Fibroblast of lung (primary cell): ENCODE measurements at places on chromosomes 1 and 21.

DNA sequence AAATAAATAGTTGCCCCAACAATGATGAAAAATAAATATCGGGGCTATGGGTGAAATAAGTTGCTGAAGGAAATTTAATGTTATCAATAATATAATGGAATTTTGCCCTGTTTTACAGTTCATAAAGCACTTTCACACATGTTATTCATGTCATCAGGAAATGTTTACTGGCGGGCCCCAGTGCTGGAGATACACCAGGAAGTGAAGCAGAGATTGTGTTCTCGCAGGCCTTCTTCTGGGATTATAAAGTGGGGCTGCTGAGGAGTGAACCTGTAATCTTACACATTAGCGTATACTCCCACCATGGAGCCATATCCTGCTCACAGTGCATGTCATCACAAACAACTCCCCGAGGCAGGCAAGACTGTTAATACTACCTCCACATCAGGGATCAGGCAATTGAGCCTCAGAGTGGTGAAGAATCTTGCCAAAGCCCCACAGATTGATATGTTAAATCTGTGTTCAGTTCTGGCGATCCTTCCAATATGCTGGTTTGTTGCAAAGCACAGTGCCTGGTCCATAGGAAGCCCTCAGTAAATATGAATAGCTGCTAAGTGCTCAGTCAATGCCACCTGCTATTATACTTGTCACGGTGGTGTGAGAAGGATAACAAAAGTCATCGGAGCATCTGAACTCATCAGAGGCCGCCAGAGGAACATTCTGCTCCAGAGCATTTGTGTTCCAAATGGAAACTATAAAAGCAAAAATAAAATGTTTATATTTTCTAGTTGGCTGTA lies 104.4 kb upstream of the UBE2U start:
- DNase-seq: no peak

DNA sequence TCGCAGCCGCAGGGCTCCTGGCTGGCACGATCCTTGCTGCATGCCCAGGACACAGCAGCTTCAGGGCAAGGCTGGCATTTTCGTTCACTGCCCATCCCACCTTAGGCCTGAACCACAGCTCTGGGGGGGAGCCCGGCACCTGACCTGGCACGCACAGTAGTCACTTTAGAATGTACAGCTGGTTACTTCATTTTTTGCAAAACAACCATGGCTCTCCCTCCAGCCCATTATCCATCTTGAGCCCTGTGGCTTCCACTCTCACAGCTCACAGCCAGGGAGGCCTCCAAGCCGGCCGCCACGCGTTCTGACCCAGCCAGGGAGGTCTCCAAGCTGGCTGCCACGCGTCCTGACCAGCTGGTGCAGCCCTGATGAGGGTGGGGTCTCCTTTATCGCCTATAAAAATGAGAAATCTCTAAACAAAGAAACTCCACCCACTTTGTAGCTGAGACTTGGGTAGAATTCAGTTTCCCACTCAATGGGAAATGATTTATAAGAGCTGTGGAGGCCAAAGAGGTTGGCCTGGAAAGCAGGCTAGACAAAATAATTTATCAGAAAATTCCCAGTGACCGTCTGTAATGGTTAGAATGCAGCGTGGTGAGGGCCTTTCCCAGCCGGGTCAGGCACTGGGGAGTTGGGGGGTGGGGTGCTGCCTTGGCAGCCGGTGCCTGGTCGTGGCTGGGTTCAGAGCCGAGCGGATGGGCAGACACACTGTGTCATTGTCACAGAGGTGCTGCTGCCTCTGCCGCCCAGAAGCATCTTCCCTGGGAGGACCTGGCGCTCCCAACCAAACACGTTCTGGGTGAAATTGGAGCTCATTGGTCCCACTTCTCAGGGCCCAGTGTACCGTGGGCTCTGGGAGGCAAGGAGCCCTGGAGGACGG lies 54.6 kb upstream of the ACTRT2 start:
- DNase-seq: no peak

- no peak for DNase-seq
These were observed 98.4 kb downstream of the EDEM3 start for GRCh38 chr1:184656221-184656620.

DNA sequence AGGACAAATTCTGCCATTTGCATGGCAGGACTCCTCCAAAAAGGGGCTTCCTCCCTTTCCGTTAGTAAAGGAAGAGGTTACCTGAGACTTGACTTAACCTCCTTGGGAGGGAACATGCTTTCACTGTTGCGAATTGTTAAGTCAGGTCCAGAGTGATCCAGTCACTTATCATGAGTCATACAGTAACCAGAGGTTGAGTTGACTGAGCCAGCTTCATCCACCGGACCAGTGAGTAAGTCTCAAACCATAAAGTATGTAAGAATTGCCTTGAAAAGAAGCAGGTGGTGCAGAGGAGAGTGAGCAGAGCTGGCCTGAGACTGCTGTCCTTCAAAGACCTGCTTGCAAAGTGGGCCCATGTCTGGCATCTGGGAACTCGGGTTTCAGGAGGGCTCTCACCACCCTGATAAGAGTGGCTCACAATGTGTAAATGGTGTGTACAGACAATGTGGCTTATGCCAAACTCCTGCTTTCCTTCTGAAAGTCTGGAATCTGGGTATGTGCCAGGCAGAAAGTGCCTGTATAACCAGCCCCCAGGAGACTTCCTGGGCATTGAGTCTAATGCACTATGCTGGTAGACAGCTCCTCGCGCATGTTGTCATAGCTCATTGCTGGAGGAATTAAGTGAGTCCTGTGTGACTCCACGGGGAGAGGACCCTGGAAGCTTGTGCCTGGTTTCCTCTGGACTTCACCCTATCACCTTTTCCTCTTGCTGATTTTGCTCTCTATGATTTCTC lies 84.3 kb upstream of the KLHDC7A start:
- DNase-seq: no peak

GRCh38 chr21:44391345-44392091 lies 38.1 kb downstream of the TRPM2 start:
- DNase-seq: no peak

GRCh38 chr1:5989731-5990271 lies 2.4 kb downstream of the NPHP4 start:
- DNase-seq: no peak

GRCh38 chr1:238153939-238154338 lies 263.2 kb upstream of the ZP4 start:
- DNase-seq: no peak

GRCh38 chr1:190193508-190194115 lies 284.1 kb downstream of the BRINP3 start:
- DNase-seq: no peak

DNA sequence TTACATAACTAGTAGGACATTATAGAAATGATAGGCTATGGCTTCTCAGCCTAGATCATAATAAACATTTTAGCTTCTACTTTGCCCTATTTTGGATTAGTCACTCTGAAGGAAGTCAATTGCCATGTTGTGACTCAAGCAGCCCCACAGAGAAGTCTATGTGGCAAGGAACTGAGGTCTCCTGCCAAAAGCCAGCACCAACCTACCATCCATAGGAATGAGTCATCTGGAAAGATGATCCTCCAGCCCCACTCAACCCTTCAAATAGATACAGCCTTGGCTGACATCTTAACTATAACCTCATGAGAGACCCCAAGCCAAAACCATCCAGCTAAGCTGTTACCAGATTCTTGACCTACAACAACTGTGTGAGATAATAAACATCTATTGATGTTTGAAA lies 76.3 kb upstream of the BEND5 start:
- peak; percentile 89 for DNase-seq

GRCh38 chr1:51341876-51342496 lies 11.6 kb upstream of the TTC39A start:
- DNase-seq: no peak

- DNase-seq: no peak
These were observed 23.4 kb downstream of the DMRTB1 start for GRCh38 chr1:53482441-53483153.

DNA sequence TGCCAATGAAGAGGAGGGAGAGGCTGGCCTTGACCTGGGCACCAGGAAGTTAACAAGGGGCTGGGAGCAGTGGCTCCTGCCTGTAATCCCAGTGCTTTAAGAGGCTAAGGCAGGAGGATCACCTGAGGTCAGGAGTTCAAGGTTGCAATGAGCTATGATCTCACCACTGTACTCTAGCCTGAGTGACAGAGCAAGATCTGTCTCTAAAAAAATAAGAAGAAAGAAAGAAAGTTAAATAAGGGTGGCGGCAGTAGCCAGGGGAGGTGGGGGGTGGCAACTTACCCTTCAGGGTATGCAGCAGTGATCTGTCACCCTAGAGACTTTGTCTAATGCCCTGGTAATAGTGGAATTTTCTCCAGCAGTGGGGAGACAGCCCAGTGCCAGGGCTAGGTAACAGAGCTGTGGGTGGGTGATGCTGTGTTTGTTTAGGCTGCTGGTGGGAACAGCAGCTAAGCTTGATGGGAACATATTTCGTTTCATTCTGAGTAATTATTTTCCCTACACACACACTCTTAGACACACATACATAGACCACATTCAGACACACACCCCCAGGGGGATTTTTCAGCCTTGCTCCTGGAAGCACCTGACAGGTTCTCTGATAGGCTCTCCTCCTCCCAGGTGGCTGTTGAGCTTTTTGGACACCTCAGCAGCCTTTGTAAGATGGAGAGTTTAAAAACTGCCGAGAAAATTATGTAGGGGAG lies 11.3 kb upstream of the SYT6 start:
- DNase-seq: no peak

GRCh38 chr1:173429471-173430402 lies 47.4 kb upstream of the PRDX6 start:
- peak; percentile 96 for DNase-seq

GRCh38 chr1:30744060-30744756 lies 13.4 kb downstream of the LAPTM5 start:
- peak; percentile 39 for DNase-seq

GRCh38 chr1:119219711-119220110 lies 79.3 kb upstream of the WARS2 start:
- no peak for DNase-seq

GRCh38 chr1:175319112-175319911 lies 126.7 kb upstream of the KIAA0040 start:
- peak; percentile 46 for DNase-seq

DNA sequence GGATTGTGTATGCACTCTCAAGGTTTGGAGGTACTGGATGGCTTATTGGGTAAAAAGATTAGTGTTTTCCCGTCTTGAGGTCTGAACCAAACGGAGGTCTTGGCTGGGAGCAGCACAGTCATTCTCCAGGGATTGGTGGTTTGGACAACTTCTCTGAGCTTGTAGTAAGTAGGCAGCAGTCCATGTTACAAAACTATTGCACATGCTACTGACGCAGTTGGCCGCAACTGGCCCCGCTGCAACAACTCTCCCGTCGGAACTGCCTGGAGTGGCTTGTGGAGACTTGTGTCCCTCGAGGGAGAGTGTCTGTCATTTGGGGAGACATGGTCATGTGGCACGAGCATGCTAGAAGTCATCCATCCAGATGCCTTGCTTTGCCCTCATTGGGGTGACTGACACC lies 276.0 kb downstream of the TM2D1 start:
- peak; percentile 75 for DNase-seq

DNA sequence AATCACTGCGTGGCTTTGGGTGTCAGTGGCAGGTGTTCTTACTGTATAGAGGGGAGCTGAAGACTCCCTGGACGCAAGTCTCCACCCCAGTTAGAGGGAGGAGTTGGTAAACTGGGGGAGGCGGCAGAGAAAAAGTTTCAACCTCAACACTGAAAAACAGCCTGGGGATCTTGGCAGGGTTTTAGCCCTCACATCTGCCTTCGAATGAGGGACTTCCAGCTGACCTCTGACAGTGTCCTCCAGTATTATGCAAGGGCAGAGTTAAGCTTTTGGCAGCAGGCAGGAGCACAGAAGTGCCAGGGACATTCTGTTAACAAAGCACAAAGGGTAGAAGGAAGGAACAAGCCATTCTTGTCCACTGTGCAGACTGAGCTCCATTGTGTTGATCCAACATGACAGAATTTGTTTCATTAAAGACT lies 41.2 kb upstream of the RAB4A start:
- DNase-seq: no peak

GRCh38 chr1:198047913-198048312 lies 108.9 kb upstream of the NEK7 start:
- no peak for DNase-seq

DNA sequence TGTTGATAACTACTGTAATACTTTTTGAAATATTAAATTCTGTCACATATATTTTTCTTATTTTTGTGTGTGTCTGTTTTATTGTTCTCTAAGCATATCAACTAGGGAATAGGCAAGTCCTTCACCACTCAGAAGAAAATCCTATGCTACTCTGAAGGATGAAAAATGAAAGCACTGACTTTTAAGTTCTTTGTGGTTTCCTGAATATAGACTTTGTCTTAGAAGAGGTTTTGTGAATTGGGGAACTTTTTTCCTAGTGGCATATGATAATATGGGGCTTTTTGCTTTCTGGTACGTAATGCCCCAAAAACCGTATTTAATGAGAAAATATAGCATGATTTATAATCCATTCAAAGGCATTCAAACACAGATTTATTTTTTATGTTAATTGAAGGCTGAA lies 136.0 kb downstream of the SNX7 start:
- no peak for DNase-seq

GRCh38 chr1:240309769-240310168 lies 218.1 kb downstream of the FMN2 start:
- DNase-seq: no peak

DNA sequence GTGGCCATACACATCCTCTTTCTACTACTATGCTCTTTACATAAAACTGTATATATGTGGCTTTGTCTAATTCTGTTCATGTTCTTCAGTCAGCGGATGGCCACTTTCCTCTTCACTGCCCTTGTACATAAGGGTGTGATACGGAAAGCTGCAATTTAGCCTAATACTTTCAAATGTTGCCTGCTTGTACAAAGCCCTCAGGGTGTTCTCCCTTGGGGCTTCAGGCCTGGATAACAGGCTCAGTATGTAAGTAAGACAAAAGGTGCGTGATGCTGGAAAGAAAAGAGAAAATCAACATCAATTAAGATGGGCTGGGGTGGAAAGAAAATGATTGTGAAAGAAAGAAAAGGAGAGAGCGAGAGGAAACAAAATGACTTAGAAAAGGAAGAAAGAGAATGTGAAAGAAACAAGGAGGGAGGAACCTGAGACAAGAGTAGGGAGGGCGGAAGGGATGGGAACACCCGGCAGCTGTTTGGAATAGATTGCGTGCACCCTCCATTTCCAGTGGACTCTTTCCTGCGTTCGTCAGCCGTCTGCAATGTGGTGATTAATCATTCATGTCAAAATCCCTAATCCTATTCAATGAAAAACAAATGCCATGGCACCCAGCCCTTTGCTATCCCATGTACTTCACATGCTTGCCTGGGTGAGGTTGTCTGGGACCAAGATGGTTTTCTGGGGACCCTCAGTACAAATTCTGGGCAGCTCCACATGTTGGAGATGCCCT lies 553.6 kb downstream of the NUF2 start:
- DNase-seq: peak; percentile 69

DNA sequence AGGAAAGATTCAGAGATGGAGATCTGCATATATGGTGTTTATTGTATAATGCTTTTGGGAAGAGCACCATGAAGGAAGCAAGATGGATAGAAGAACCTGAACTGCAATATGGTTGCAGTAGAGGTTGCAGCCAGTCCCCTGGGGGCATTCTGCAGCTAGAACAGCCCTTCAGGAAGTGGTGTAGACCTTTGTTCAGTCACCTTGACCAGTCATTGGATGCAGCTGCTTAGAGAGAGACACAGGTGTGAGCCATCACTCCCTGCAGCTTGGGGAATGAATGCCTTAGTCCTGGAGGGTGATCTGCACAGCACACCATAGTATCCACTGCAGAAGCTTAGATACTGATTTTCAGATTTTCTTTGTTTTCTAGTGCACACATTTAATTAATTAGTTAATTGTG lies 42.3 kb downstream of the NEK7 start:
- DNase-seq: no peak

- no peak for DNase-seq
These were observed 25.9 kb downstream of the HSD3B2 start for GRCh38 chr1:119440721-119441307.

GRCh38 chr1:204360314-204360713 lies 585 bp upstream of the PLEKHA6 start:
- DNase-seq: no peak
